ENCODE measurements at places on chromosomes 1 and 21.

DNA sequence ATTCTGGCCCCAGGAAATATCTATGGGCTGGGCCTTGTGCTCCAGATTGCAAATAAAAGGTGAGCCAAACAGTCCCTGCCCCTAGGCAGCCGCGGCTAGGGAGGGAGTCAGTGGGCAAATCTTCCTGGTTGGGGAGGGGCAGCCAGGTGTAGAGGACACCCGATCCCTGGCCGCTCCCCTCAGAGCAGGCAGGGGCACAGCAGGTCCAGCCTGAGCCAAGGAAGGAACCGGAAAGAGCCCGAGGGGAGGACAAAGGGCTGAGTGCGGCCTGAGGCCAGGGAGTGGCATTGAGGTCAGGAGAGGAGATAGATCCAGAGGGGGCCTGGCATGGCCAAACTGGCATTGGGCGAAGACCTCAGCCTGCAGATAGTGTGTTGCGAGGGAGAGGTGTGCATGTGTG is 36.6 kb upstream of the ARF1 start:
- no peak for DNase-seq

GRCh38 chr1:115064461-115064860 is 24.8 kb downstream of the TSPAN2 start:
- no peak for DNase-seq

DNA sequence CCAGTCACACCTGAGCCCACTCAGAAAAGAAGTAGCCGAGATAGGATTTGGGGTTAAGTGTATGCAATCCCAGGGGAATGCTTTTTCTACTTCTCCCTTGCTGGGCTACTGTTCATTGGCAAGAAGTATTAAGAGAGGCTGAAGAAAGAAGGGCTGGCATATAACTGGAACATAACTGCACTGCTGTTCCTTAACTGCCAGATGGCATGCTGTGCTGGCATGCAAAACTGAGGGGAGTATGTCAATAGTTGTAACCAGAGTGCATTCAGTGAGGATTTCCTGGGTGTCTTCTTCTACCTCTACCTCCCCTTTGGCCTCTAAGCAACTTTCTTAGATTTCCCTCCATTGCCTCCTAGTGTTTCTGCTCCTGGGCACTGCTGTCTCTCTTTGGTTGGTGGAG is 66.4 kb downstream of the TNR start:
- DNase-seq, result no peak

DNA sequence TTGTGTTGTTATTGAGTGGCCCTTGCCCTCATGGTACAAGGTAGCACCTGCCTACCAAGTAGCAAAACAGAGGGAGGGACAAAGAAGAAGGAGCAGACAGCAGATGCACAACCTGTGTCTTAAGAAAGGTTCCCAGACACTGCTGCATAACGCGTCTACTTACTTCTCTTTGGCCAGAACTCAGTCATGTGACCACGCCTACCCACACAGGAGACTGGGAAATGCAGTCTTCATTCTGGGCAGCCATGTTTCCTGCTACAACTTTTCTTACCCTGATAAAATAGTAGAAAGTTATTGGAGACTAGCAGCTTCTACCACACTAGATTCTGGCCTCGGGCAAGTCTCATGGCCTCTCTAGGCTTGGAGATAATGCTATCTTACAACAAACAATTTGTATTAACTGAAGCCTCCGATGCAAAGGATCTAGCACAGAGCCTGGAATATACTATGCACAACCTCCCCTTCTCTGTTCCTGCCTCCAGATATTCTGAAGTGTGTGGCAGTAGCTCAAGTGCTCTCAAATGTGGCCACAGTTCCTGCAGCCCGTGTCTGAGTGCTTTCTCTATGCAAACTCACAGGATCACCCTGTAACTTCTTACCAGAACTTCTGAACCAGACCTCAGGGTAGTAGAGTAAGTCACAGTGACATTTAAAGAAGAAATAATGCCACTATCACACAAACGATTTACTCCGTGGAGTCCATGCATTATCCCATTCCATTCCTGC is 34.1 kb upstream of the BTG2 start:
- DNase-seq, result no peak

GRCh38 chr1:68814067-68814466 is 317.2 kb upstream of the DEPDC1 start:
- no peak for DNase-seq

DNA sequence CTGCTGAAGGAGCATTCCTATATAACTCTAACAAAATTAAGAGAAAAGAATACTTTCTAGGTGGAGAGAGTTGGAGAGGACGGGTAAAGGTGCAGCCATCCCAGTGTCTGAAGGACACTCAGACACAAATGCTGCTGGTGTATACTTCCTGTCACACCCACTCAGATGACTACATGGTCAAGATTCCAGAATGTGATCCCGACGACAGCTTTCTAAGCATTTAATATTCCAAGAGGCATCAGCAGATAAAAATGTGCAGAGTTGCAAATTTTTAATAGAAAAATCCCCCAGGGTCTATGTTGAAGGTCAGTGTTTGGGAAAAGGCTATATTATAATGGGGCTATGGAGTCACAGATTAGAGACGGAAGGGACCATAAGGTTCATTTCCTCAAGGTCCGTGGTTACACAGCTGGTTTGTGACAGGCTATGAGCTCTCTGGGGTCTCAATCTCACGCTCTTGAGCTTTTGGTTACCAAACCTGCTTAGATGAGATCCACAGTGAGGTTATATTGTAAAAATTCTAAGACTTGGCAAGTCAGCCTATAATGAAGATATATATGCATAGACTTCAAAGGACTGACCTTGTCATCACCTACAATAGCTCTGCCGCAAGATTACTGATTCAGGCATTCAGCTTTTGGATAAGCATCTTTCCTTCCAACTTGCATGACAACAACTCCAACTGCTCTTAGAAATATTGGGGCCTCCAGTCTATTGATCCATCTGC is 35.1 kb downstream of the ZNF281 start:
- no peak for DNase-seq

DNA sequence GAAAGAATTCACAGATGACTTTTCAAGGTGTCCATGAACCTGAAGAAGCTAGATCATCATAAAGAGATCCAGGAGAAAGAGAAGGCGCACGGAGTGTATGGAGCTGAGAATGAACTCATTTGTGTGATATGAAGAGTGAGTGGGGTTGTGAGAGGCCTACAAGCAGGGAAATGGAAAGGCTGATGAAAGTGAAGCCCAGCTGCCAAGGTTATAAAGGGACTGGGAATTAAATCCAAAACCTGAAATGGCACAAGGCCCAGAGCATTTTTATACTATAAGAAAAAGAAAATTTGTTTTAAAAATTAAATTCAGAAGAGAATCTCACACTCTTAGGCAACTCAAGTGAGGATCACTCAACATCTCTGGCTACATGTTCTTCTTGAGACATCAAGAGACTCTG is 43.4 kb downstream of the HSD3B1 start:
- DNase-seq, result no peak

- no peak for DNase-seq
These were observed 76.0 kb downstream of the FH start for GRCh38 chr1:241443561-241443960.

DNA sequence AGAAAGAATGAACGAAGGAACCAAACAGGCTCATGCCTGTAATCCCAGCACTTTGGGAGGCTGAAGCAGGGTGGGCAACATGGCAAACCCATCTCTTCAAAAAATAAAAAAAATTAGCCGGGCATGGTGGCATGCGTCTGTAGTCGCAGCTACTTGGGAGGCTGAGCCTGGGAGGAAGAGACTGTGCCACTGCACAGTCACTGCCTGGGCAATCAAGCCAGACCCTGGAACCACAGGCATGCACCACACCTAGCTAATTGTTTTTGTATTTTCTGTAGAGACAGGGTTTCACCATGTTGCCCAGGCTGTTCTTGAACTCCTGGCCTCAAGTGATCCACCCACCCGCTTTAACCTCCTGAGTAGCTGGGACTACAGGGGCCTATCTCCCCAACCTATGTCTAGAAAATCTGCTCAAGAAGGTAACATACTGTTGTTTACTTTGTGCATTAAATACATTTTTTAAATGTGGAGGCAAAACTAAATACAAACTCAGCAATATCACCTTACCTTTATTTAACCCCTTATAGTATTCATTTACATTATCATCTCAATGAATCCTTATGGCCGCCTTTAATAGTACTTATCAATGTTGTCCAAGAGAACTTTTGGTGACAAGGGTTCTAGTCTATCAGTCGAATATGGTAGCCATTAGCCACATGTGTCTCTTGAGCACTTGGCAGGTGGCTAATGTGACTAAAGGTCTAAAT is 2.7 kb downstream of the KHDC4 start:
- no peak for DNase-seq

DNA sequence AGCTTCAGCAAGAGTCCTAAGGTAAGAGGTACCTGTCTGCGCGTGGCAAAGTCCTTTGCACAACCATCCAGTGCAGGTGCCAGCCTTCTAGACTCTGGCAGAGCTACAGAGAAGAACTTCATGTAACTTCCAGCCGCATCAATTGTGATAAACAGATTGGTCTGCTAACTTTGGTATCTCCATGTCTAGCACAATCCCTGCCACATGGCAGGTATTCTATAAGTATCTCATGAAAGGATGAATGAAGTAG is 29.8 kb downstream of the CD48 start:
- no peak for DNase-seq

- no peak for DNase-seq
These were observed 3.1 kb upstream of the SH3BP5L start for GRCh38 chr1:248828845-248829244.

- DNase-seq, result no peak
These were observed 1.2 kb upstream of the H6PD start for GRCh38 chr1:9233241-9233941.

- DNase-seq, result no peak
These were observed 878 bp downstream of the MINDY1 start for GRCh38 chr1:151005729-151006319.

GRCh38 chr1:31725777-31726535 is 22.1 kb upstream of the COL16A1 start:
- no peak for DNase-seq

GRCh38 chr1:102715150-102715549 is 393.2 kb downstream of the COL11A1 start:
- no peak for DNase-seq

GRCh38 chr1:119688810-119689209 is 22.9 kb upstream of the PHGDH start:
- no peak for DNase-seq

- DNase-seq, result no peak
These were observed 38.6 kb upstream of the RALGPS2 start for GRCh38 chr1:178686407-178686806.

GRCh38 chr1:57086154-57086553 is 120.3 kb upstream of the C8B start:
- DNase-seq, result no peak

DNA sequence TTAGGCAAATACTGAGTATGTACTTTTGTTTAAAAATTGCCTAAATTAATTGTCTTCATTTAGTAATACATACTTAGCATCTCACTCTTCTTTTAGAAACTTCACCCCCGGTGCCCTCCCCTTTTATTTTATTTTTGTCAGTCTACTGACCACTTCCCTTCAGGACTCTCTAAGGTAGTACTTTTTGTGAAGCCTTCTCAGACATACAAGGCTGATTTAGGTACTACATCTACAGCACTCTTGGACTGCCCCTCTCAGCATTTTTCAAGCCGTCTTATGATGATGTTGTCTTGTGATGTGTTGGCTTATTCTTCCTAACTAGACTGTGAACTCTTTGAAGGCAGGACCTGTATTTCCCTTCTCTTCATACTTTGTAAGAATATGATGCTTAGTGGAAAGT is 24.7 kb downstream of the RPS6KC1 start:
- DNase-seq, result no peak

DNA sequence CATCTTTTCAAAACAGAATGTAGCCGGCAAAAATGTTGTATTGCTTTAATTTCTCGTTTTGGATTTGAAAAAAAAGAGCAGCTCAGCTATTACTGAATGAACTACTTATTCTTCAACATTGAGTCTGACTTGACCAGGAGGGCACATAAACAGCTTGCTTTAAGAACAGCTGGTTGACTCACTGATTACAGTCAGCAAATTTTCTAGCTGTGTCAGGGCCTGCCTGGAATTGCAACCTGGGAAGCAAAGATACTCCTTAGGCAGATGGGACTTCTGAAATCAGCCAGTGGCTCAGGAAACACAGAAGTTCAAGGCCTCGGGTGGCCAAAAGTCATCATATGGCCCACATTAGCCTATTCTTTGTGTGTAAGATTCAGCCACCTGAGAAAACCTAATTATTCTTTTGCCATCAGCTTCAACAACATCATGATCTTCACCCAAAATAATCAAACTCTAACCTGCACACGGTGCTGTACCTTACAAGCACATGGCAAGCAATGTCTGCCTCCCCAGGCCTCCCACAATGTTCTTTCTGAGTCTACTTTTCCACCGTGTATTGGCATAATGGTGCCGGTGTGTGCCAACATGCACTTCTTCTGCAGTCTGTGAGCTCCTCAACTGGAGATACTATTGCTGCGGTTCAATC is 307.2 kb downstream of the HHIPL2 start:
- DNase-seq, result no peak

DNA sequence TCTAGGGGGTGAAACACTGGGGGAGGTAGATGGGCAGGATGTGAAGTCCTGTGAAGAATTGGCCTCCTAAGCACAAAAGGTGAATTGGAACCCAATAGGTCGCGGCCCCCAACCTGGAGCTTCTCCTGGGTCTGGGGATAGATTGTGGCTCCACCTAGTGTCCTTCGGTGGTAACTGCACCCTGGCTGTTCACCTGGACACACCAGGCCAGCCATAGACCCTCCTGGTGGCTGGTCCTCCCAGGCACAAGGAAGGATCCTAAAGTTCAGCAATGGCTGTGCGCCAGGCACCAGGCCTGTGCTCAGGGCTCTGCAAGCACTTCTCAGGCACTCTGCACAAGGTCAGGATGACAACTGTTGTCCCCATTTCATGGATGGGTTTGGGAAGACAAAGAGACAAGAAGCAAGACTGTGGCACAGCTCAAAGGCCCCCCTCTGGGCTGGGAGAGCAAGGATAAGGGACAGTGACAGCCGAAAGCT is 13.5 kb downstream of the ESPN start:
- DNase-seq, result peak; percentile 54

DNA sequence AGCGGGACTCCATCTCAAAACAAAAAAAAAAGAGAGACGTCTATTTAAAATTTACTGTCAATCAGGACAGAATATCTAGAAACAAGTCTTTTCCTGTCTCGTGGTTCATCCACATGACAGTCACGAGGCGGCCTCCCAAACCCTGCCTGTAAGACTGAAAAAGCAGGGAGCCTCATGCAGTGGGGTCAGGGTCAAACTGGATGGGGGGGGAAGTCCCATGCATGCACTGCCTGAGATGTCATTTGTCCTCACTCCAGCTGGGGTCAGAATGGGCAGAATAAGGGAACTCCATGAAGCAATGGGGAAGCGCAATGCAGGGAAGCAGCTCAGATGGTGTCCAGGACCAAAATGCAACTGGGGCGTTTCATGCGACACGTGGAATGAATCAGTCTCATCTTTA is 85.5 kb downstream of the PIK3CD start:
- DNase-seq, result no peak

GRCh38 chr1:204319462-204319861 is 40.3 kb downstream of the PLEKHA6 start:
- no peak for DNase-seq

GRCh38 chr1:154760469-154760933 is 109.6 kb downstream of the KCNN3 start:
- DNase-seq, result peak; percentile 78

All from stimulated activated CD4-positive, alpha-beta T cell treated with anti-CD3 and anti-CD28 coated beads, TNF-alpha, amount 100 ng/mL, for 4 hours (primary cell).